ENCODE measurements at places on chromosomes 6 and 20.

GRCh38 chr6:12595161-12595811 is 121.3 kb upstream of the PHACTR1 start:
- peak; percentile 68 for DNase-seq

DNA sequence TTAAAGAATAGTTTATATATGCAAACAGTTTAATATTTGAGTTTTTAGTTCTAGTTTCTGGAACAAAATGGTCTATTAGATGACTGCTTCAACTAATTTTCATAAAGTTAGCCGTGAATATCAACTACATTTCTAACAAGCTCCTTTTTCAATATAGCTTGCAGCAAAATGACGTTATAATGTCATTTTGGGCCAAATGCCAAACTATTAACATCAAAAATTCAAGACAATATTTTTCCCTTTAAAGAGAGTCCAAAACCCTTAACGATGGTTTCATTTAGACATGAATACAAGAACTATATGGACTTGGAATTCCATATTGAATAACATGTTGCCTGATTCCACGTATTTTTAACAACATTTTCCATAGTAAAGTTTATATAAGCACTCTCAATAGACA is 91.0 kb downstream of the SMLR1 start:
- no peak for DNase-seq

GRCh38 chr20:6178537-6178936 is 55.7 kb upstream of the FERMT1 start:
- DNase-seq = no peak

DNA sequence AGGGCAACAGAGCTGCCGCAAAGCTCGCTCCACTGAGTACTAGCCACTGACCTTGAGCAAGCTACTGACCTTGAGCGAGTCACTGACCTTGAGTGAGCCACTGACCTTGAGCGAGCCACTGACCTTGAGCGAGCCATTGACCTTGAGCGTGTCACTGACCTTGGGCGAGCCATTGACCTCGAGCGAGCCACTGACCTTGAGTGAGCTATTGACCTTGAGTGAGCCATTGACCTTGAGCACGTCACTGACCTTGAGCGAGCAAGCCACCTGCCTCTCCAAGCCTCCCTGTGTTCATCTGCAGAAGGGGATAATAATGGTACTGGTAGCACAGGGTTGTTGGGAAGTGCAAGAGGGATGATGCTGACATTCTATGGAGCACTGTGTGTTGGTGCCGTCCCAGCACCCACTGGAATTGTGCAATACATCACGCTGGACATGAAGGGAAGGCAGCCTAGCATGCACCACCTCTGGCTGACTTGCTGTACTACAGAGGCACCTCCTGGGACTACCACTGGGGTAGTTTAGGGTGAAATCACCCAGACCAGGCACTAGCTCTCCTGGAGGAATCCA is 60.2 kb downstream of the CTCFL start:
- peak; percentile 94 for DNase-seq

DNA sequence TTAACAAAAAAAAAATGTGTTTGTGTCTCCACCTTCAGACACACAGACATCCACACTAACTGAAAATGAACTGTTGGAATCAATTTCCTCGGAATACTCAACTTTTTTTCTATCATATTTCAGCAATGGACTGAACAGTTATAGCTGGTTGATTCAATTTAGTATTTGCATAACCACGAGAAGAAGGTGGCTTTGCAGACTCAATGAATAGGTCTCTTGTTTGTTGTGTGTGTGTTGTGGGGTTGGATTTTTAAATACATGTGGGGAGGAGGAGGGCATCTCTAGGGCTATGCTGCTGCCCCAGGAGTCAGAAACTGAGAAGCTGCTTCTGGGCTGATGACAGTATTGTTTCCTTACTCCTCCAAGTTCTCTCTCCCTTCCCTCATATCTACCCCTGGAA is 28.7 kb downstream of the TFAP2A start:
- DNase-seq = no peak

- DNase-seq = no peak
These were observed 171.7 kb downstream of the HIVEP2 start for GRCh38 chr6:142773324-142773723.

DNA sequence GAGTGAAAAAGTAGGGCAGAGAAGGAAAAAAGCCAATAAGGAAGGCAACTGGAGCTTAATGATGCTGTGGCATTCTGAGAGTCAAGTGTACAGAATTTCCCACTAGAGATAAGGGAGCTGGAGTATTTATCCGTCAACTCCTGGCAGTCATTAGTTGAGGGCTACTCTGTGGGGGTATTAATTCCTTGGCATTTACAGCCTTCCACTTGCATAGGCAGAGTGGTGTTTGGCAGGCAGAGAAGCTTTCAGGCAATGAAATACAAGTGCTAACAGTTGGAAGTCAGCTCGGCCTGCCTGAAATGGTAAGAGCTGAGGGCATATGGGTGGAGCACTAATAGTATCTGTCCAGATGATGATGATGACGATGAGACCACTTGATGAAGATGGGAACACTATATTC is 207.3 kb upstream of the FLRT3 start:
- DNase-seq = no peak

DNA sequence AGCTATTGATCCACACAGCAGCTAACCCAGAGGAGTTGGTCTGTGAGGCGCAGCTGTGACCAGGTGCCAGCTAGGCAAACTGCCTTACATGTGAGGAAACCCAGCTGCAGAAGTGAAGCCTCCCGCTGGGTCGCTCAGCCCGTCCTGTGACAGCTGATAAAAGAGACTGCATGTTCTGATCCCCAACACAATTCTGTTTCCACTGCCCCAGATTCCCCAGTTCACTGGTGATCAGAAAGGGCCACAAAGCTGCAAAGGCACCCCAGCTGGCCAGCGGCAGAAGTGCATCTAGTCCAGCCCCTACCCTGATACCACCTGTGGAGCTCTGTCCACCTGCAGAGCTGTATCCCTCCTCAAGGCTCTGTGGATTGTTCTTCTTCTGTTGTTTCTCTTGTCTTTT is 64.5 kb downstream of the CTNNBL1 start:
- no peak for DNase-seq

- no peak for DNase-seq
These were observed 353.9 kb downstream of the HACE1 start for GRCh38 chr6:104505838-104506237.

- DNase-seq = peak; percentile 13
These were observed 35.5 kb downstream of the ABHD12 start for GRCh38 chr20:25355011-25355595.

DNA sequence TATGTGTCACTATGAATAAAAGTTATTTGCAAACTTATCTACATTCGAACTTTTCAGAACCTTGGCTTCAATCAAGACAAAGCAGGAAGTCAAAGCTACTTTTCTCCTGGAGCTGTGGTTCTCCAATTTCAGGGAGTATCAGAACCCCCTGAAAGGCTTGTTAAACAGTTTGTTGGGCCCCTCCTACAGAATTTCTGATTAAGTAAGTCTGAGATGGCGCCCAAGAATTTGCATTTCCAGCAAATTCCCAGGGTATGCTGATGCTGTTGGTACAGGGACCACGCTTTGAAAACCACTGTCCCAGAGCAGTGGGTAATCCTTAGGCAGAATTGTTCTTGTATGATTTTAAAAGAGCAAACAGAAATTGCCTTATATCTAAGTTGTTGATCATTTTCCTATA is 189.9 kb upstream of the KCNG1 start:
- DNase-seq = no peak

DNA sequence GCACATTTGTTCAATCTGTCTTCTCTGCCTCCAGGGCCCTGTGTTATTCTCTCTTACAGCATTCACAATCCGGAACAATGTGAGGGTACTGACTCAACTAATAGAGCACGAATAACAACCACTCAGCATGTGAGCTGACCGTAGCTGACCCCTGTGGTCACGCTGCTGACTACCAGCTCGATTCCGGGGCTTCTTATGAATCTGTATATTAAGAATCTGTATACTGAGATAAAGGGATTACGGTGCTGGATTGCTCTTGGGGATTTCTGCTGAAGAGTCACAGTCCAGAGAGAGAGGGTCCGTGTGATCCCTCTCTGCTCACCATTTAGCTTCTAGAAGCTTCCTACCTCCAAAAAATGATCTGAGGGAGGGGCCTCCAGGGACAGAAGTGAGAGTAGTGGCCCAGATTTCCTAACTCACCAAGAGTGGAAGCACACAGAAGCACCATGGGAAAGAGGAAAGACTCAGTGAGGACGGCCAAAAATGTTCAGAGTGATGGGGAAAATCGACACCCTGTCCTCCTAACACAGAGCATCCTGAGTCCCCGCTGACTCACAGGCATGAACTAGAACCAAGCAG is 156.2 kb downstream of the THBS2 start:
- no peak for DNase-seq

GRCh38 chr20:35768731-35769664 is 2.8 kb upstream of the PHF20 start:
- peak; percentile 91 for DNase-seq

DNA sequence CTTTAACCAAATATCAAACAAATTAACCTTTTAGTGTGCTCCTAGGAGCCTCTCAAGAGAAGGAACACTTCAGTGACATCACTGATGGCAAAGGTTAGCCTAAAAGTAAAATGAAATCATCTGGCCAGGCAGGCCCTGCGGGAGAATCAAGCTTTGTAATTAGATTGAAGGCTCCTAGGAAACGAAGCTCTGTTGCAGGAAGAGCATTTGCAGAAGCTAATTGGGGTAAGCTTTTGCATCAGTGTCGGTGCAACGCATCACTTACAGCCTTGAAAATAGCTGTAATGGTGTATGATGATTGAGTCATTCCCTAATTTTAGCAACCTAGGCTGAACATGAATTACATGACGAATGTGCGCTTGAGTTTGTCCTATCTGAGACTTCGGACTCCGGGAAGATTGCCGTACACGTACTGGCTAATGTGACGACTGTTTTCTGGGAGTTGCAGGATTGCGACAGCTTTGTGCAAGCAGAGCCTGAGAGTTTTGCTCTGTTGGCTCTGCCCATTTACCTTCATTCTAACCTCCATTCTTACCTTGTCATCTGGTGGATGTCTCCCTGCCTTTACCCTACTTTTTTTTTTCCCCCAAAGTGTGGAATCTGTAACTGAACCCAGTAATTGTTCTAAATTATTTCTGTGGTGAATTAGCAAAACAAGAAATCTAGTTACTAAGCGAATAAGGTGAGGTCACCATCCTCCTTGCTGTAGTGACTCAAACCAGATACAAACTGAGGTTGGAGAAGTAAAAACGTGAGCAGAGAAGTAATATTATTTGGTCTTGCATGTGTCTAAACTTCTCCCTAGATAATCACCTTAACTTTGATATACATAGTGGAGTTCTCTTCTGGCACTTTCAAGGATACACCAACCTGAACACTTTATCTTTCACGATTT is 675.9 kb upstream of the CITED2 start:
- DNase-seq = no peak

DNA sequence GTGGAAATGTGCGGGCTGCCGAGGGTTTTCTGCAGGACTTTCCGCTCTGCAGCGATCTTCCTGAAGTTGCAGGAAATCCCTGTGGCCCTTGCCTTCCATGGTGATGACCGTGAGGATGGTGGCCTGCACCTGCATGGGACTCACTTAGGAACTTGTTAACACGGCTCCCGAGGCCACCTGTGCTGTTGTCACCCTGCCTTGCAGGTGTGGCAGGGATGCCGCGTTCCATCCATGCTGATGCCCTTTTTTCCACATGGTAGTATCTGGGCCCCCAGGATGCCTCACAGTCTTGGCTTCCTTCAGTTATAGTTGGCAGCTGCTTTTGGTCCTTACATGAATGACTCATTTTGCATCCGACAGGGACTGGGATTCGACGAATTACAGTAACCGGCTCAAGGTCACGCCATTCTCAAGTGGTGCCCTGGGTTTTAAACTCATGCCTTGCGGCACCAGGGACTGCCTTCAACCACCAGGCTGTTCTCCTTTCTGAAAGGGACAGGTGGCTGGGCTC is 37.2 kb downstream of the SYNJ2 start:
- no peak for DNase-seq

DNA sequence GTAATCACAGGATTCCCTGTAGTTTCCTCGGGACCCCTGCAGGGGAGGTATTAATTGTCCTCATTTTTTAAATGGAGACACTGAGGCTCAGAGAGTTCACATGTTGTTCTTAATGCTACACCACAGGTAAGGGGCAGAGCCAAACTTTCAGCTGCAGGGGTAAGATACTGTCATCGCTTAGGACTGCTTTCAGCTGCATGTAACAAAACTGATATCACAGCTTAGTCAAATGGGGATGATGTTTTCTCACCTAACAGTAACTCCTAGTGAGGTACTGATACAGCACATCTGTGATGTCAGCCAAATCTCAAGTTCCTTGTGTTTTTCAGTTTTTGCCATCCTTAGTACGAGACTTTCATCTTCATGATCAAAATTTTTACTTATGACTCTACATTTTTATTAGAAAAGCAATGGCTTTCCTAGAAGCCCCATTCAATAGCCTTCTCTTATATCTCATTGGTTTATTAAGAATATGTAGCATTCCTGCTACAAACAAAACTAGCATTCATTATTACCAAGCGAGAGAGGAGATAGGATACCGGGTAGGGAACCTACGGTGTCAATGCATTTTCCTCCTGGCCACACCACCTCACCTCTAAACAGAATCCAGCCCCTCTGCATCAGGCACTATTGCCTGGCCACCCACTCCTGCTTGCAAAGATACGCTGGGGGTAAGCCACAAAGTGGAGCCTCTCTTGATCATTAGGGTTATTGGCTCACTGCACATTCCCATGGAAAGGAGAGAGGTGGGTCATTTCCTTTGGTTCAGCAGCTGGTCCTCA is 557.5 kb downstream of the CD83 start:
- DNase-seq = no peak

DNA sequence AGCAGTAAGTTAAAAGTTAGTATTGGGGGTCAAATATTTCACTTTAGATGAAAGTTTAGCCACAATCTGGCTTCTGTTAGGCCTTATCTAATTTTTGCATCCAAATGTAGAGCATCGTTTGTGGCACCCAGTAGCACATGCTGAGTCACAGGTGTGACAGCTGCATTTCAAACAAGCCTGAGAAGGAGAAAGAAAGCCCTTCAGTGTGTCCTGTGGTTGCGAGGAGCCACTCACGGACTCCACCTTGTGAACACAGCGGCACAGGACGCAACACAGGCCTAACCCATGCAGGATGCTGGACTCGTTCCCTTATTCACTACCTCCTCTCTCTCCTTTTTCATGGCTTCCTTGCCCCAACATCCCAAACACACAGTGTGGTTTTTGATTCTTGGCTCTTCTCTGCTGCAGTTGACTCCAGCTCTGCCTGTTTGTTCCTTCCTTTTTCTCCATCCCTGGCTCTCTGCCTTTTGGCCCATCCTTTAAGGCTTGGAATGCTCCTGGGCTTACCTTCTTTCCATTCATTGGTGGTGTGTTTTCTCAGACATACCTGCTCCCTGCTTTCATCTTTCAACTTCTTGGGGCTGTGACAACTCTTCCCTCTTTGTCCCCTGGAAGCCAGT is 124.2 kb downstream of the SLC16A10 start:
- DNase-seq = no peak

DNA sequence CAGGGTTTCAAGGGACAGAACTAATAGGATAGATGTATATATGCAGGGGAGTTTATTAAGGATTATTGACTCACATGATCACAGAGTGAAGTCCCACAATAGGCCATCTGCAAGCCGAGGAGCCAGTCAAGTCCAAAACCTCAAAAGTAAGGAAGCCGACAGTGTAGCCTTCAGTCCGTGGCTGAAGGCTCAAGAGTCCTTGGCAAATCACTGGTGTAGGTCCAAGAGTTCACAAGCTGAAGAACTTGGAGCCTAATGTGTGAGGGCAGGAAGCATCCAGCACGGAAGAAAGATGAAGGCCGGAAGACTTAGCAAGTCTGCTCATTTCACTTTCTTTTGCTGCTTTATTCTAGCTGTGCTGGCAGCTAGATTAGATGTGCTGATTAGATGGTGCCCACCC is 128.0 kb downstream of the TNFRSF21 start:
- no peak for DNase-seq
